T-cell (primary cell): ENCODE measurements at places on chromosomes 16 and 17. TPM values are rescaled to one million over a fixed set of nuclear protein-coding genes. Genes with fewer than 3 reads are reported as not detected.

Gene CTRB1
- total RNA-seq, result not detected

DNA sequence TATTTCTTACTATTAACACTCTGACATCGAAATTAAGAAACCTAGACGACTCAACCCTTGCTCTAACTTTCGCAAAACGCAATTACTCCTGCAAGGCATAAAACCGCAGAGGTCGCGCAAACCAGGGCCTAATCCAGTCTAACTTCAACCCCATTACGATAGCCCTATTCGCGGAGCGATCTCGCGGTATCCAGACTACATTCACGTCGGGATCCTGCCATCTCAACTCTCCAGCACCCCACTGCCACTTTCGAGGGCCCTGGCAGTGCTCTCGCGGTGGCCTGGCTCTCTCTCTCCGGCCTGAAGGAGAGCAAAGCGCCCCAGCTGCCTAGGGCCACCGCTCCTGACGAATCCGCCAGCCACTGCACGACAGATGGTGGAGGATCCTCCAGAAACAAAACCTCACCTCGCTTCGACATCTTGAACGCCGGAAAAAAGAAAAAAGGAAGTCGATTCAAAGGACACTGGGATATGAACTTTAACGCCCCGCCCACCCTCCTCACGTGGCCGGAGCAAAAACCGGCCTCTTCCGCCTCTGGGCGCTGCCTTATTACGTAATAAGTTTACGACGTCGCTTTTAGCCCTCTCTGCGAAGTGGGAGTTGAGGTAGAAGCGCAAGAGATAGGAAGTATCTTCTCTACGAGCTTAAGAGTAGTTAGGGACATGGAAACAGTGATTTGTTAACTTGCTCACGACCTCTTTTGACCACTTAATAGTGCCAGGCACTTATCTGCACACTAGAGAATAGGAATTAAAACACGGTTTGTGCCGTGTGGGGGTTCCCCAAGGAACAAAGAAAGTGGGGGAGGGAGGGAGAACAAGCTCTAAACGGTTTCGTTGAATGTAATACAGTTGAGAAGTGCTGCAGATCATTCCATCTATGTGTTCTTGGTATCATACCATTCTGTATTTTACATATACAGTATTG lies at the start of gene RPL23:
Gene RPL23, minus strand, starts transcription at position 430 of the 928 bp plus-strand sequence. Its CDS starts 11 bp downstream, at position 419.
- peak within 1 kb of the TSS; percentile 99 for H3K27ac ChIP-seq
- H3K4me1 ChIP-seq, result peaks cover 15% of the 10 kb centered on the region
- peak; percentile 82 for DNase-seq
- H3K4me3 ChIP-seq, result peak within 1 kb of the TSS; percentile 68

GRCh38 chr16:79772048-79772447 lies 171.5 kb upstream of the MAF start:
- peaks cover 4% of the 10 kb centered on the region for H3K27me3 ChIP-seq
- no peak overlapping the region for H3K27ac ChIP-seq

DNA sequence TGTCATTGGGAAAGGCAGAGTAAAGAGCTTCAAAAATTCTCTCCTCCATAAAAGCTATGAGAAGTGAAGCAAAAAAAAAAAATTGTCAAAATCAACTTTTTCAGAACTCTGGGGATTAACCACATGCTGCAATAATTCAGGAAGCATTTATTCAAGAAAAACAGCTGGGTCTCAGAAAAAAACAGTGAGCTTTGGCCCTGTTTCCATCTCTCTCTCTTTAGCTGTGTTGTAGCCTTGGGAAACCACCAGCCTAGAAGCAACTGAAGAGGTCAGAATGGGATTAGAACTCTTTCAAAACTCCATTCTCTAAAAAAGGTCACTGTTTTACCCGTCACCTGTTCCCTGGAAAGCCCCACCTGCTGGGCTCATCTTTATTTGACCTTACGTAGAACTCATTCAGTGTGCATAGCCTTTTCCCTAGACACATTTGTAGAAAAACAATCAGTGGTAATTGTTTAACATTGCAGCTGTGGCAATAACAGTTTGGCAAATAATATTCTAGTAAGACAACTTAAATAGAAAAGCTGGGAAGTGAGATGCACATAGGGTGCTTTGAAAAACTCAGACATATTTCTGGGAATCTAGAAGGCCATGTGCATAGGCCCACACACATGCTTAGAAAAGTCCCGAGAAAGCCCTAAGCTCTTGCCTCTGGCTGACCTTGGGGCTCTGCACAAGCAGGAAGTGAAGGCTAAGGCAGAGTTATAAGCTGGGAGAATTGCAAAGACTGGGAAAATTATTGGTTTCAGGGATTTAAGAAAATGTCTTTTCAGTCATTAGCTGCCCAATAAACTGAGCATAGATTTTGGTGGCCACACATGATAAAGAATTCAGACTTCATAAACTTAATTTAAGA lies 18.0 kb downstream of the SLC5A11 start:
- H3K27me3 ChIP-seq, result no peaks in the 10 kb centered on the region
- no peak for DNase-seq
- H3K4me1 ChIP-seq, result no peaks in the 10 kb centered on the region
- no peaks in the 10 kb centered on the region for H3K36me3 ChIP-seq
- no peak overlapping the region for H3K4me3 ChIP-seq

GRCh38 chr16:82157836-82158235 lies 12.2 kb downstream of the MPHOSPH6 start:
- no peaks in the 10 kb centered on the region for H3K4me1 ChIP-seq
- DNase-seq, result no peak
- H3K27ac ChIP-seq, result no peak overlapping the region
- H3K27me3 ChIP-seq, result no peaks in the 10 kb centered on the region

Gene SGCA
- total RNA-seq, result not detected

- H3K4me3 ChIP-seq, result no peak overlapping the region
- no peak overlapping the region for H3K27ac ChIP-seq
- peaks cover 23% of the 10 kb centered on the region for H3K4me1 ChIP-seq
- peaks cover 26% of the 10 kb centered on the region for H3K36me3 ChIP-seq
- H3K27me3 ChIP-seq, result no peaks in the 10 kb centered on the region
Observed at GRCh38 chr17:75064867-75065561, 18.0 kb downstream of the KCTD2 start.

DNA sequence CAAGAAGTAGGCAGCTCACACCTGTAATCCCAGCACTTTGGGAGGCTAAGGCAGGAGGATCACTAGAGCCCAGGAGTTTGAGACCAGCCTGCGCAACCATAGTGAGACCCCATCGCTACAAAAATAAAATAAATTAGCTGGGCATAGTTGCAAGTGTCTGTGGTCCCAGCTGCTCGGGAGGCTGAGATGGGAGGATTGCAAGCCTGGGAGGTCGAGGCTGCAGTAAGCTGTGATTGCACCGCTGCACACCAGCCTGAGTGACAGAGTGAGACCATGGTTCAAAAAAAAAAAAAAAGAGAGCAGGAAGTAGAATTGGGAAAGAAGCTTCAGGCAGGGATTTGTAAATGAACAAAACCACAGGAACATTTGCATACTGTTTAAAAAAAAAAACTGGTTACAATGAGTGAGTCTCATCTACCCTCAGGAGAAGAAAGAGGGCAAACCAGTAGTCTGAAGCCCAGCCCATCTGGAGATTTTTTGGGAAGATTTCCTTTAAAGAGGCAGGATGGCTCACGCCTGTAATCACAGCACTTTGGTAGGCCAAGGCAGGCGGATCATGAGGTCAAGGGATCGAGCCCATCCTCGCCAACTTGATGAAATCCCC lies 7.9 kb downstream of the MPV17L start:
- H3K36me3 ChIP-seq, result no peaks in the 10 kb centered on the region
- H3K4me3 ChIP-seq, result no peak overlapping the region
- H3K27ac ChIP-seq, result no peak overlapping the region
- H3K27me3 ChIP-seq, result no peaks in the 10 kb centered on the region
- DNase-seq, result no peak
- H3K4me1 ChIP-seq, result no peaks in the 10 kb centered on the region

GRCh38 chr17:19897903-19898302 lies 30.2 kb upstream of the ULK2 start:
- H3K27ac ChIP-seq, result no peak overlapping the region
- no peaks in the 10 kb centered on the region for H3K27me3 ChIP-seq
- peaks cover 6% of the 10 kb centered on the region for H3K36me3 ChIP-seq
- no peak overlapping the region for H3K4me3 ChIP-seq
- no peak for DNase-seq
- no peaks in the 10 kb centered on the region for H3K4me1 ChIP-seq

Gene IRX6
- total RNA-seq, result not detected

DNA sequence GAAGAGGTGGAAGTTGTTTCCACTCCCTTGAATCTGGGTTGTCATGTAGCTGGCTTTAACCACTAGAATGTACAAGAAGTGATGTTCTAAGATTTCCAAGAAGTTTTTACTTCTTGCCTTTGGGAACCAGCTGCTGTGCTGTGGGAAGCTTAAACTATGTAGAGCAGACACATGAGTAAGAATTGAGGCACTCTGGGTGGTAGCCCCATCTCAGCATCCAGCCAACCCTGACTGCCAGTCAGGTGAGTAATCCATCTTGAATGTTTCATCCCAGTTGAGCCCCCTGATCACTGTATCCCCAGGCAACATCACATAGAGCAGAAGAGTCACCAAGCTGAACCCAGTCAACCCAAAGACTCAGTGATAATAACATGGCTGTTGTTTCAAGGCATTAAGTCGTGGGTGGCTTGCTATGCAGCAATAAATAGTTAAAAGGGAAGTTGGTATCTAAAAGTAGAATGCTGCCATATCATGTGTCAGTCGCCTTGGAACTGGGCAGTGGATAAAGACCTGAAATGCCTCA lies 62.8 kb upstream of the GPR139 start:
- H3K27ac ChIP-seq, result no peak overlapping the region
- no peaks in the 10 kb centered on the region for H3K36me3 ChIP-seq
- H3K4me1 ChIP-seq, result no peaks in the 10 kb centered on the region
- H3K27me3 ChIP-seq, result no peaks in the 10 kb centered on the region

DNA sequence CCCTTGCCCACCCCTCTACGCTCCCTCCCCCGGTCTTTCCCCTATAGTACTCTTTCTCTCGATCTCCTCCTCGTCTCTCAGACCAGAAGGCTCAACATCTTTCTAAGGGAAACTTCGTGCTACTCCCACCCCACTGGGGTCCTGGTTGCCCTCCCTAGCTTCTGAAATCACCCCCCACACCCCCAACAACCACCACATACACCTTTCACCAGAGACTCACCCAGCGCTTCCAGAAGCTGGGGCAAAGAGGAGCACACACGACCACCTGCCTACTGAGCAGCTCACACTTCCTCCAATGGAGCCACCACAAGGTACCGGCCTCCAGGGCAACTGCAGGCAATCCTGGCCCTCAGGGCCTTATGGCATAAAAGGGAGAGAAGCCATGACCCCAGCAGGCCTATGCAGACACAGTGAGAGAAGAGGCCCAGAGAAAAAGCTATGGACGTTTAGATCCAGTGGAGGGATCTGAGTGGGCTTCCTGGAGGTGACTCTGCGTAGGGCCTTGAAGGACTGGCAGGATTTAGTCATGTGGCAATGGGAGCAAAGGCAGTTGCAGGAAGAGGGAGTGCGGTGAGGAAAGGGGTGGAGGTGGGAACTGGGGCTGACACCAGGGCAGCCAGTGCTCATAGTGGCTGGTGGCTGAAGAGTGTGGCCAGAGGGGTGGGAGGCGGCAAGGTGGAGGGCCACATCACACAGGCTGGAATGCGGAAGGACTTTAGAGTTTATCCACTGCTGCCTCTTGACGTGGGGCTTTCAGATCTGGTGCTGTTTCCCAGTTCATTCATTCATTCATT lies 12.1 kb upstream of the TMEM92 start:
- H3K4me3 ChIP-seq, result no peak overlapping the region
- H3K27me3 ChIP-seq, result peaks cover 69% of the 10 kb centered on the region
- no peaks in the 10 kb centered on the region for H3K36me3 ChIP-seq
- H3K27ac ChIP-seq, result no peak overlapping the region

DNA sequence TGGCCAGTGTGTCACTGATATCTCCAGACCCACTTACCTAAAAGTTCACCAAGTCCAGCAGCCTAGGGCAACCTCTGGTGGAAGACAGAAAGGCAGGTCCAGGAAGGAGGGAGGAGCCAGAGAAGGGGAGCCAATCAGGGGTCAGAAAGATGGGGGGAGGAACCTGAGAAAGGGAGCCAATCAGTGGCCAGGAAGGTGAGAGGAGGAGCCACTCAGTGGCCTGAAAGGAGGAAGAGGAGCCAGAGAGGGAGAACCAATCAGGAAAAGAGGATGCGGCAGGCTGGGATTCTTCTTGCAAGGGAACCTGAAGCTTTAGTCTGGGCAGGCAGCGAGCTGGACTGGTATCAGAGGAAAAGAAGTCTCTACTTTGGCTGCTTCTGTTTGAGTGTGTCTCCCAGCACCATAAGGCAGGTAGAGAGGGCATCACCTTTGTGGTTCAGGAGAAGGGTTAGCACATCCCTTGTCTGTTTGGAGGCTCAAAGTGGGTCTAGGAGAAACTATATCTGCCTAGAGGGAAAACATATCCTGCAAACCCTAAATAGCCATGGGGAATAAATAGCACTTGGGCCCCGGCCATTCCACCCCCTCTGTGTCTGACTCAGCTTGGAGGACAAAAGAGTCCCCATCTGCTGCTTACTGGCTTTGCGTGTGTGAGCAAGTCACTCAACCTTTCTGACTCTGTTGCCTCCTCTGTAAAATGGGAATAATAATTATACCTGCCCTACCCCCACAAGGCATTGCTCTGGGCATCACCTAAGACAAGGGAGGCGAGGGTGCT lies 43.4 kb upstream of the CRHR1 start:
- DNase-seq, result no peak
- no peak overlapping the region for H3K27ac ChIP-seq
- H3K27me3 ChIP-seq, result peaks cover 28% of the 10 kb centered on the region
- H3K4me1 ChIP-seq, result no peaks in the 10 kb centered on the region

DNA sequence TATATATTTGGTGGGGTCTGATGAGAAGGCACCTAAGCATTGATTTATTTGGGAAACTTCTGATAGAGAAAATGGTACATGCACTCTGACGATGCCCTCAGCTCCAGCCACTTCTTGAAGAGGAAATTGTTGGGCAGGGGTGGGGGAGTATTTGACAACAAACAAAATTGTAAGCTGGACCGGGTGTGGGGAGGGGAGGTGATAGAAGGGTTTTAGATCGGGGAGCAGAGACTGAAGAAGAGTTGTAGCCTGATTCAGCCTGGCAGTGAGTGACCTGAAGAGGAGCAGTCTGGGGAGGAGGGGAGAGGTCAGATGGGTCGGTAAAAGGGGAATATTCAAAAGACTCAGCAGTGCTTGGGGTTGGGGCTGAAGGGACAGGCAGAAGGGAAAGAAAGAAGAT lies 2284.7 kb downstream of the TP53TG3F start:
- H3K4me1 ChIP-seq, result no peaks in the 10 kb centered on the region
- no peak overlapping the region for H3K27ac ChIP-seq
- no peaks in the 10 kb centered on the region for H3K27me3 ChIP-seq
- no peak for DNase-seq
- no peaks in the 10 kb centered on the region for H3K36me3 ChIP-seq

Gene FBXW10B
- total RNA-seq, result 0.38 TPM

- DNase-seq, result no peak
- peaks cover 73% of the 10 kb centered on the region for H3K27me3 ChIP-seq
- H3K36me3 ChIP-seq, result no peaks in the 10 kb centered on the region
- no peak overlapping the region for H3K27ac ChIP-seq
Observed at GRCh38 chr17:76845541-76846017, 22.6 kb upstream of the MGAT5B start.

Gene CCDC78
- total RNA-seq, result 17.1 TPM

Gene FAM20A
- total RNA-seq, result not detected

- H3K27ac ChIP-seq, result no peak overlapping the region
- DNase-seq, result no peak
- H3K27me3 ChIP-seq, result no peaks in the 10 kb centered on the region
- no peaks in the 10 kb centered on the region for H3K36me3 ChIP-seq
- no peaks in the 10 kb centered on the region for H3K4me1 ChIP-seq
- no peak overlapping the region for H3K4me3 ChIP-seq
Observed at GRCh38 chr16:85349365-85350145, 237.3 kb upstream of the CIBAR2 start.

GRCh38 chr17:19295473-19296135 lies 58.4 kb downstream of the EPN2 start:
- DNase-seq, result no peak
- no peaks in the 10 kb centered on the region for H3K4me1 ChIP-seq
- no peak overlapping the region for H3K27ac ChIP-seq
- no peaks in the 10 kb centered on the region for H3K36me3 ChIP-seq
- no peak overlapping the region for H3K4me3 ChIP-seq

Gene COX6A2
- total RNA-seq, result not detected
